Activated naive CD8-positive, alpha-beta T cell treated with anti-CD3 and anti-CD28 coated beads, Interleukin-2, amount 10 ng/mL, durations not matched to agents 7 days and 5 days (primary cell): ENCODE measurements at places on chromosomes 1 and 21.

- no peak for DNase-seq
These were observed 378.9 kb downstream of the BRINP3 start for GRCh38 chr1:190098756-190099155.

DNA sequence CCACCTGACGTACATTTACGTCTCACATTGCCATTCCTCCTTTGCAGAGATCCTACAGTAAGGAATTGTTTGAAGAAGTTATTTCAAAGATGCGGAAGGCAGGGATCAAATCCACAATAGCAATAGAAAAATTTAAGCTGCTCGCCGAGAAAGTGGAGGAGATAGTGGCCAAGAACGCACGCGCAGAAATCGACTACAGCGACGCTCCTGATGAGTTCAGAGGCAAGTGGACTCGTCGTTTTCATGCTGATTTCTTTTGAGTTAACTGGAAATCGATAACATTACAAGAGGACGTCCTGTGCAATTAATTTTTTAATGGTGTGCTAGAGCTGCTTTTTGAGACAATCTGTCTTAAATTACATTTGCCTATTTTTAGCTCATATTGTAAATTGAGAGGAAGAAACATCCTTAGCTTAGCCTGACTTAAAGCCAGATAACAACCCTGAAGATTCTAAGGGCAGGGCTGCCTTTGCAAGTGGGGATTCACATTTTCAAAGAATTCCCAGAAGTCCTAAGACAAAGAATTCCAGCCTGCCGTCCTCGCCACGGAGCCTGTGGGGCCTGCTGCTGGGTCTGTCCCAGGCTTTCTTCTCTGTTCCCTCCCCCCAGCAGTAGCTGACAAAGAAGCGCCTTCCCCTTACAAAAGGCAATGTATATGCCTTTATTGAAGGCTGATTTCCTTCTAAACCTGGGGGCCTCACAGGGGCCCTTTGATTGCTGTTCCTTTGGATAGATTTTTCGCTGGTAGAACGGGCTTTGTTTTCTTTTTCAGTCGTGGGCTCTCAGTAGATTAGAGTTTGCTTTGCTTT, 31.6 kb upstream of the KIF1B start:
- DNase-seq = no peak

DNA sequence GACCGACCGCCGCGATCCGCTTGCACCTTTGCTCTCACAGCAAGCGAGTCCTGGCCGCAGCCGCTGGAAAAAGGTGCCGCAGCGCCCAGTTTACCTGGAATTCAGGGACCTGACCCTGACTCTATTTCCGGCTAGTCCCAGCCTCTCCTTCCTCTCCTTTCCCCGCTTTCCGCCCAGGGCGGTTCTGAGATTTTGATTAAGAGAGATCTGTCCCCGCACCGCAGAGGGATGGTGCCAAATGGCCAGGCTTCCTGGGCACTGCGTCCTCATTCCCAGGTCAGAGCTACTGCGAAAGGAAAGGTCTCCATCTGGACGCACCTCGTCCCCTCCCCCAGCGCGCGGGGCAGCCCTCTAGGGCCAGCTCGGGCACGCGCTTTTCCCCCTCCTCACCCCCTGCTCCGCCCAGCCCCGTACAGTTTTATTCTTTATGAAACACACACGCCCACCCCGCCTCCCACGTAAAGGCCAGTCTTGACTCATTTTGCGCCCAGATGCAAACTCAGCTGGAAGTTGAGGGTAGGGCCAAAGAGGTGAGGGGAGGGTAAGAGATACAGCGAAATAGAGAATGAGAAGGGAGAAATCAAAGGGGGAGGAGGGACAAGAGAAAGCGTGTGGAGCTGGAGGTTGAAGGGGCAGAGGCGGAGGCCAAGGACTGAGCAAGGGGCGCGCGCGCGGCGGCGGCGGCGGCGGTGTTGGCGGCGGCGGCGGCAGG, 411.8 kb upstream of the ESRRG start:
- DNase-seq = no peak

- DNase-seq = no peak
These were observed 6.9 kb upstream of the PRDM16 start for GRCh38 chr1:3061981-3062615.

- DNase-seq = no peak
These were observed 52.2 kb downstream of the RERE start for GRCh38 chr1:8765198-8765597.

- DNase-seq = no peak
These were observed 3.5 kb upstream of the LGR6 start for GRCh38 chr1:202189918-202190715.

DNA sequence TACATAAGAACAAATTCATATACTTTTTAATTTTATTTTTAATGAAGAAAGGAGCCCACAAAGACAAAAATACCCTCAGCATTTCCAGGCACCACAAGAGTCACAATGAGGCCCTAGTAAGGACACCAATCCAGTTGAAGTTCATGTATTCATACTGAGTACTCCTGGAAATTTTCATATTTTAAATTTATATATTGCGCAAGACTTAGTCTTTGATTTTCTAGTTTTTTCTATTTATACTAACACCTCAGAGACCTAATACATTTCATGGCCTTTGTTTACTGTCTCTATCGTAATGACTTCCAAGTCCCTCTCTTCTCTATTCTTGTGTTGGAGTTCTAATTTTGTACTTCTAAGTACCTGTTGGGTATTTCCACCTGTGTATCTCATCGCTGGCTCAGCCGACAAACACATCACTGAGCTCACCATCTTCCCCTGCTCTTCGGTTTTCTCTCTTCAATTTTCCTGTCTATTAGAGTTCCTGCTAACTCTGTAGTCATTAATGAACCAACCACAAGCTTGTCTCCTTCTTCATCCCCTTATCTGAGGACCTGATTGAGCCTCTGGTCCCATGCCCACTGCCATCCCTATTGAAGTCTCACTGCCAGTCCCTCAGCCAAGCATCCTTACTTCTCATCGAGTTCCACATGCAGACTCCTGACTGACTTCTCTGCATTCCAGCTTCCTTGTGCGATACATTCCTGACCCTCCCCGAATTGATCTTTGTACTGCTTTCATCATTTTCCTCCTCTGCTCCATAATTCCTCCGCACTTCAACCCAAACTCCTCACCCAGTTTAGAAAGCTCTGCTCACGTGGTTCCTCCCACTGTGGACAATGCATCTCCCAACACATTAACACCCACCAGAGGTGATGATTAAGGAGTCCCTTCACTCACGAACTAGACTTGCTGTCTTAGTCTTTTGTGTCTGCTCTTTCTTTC, 17.3 kb upstream of the IRF2BP2 start:
- DNase-seq = no peak

DNA sequence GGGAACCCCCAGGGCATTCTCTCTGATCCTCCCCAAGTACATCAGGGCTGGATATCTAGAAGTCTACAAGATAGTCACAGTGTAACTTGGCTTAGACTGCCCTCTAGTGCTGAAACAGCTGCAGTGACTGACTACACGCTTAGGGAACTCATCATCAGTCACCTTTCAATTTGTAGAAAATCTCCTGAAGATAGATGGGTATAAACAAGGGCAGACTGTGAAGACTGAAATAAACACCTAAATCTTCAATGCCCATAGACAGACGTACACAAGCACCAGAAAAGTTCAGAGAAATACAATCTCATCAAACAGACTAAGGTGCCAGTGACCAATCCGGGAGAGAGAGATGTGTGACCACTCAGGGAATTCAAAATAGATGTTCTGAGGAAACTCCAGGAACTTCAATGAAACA, 46.6 kb downstream of the PACC1 start:
- DNase-seq = no peak

- no peak for DNase-seq
These were observed 12.9 kb upstream of the BCL10 start for GRCh38 chr1:85289207-85289847.

DNA sequence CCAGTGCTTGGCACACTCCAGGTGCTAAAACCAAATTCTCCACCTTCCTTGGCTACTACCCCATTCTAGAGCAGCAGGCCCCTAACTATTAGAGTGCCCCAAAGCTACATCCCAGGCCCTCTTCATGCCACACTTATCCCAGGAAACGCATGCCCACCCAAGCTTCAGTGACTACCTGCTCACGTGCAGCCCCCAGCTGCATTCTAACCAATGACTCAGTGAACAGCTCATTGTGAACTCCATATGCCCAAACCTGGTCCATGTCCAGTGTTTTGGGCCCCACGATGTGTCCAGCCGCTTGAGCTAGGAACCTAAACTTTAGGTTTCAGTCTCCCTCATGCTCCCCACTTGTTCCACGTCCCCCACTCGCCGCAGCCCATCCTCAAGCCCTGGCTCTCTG, 41.5 kb downstream of the NKAIN1 start:
- no peak for DNase-seq

- no peak for DNase-seq
These were observed 77.7 kb downstream of the KIRREL1 start for GRCh38 chr1:158071138-158071537.

DNA sequence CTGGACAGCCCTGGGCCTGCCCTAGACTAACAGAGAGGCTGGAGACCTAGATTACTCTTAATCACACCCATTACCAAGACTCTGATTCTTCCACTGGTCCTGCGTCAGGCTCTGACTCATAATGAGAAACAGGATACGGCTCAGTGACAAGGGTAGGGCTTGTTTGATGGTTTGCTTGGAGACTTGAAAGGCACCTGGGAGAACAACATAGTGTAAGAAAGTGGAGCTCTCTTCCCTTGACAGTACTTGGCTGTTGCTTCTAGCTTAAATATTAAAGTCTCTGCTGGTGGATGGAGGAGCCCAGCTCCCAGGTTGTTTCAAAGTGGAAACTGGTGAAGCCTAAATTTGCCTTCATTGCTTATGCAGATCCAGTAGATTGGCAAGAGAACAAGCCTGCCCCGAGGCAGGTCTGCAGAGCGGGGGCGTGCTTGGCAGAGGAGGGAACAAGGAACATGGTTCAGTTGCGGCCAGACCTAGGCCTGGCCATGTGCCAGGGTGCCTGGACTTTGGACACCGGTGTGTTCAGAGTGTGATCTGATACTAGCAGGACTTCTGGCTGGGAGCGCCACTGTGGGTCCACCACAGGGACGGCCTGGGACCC, 480.6 kb downstream of the CAMTA1 start:
- DNase-seq = no peak

GRCh38 chr1:65401612-65402011, 18.9 kb upstream of the LEPR start:
- no peak for DNase-seq

DNA sequence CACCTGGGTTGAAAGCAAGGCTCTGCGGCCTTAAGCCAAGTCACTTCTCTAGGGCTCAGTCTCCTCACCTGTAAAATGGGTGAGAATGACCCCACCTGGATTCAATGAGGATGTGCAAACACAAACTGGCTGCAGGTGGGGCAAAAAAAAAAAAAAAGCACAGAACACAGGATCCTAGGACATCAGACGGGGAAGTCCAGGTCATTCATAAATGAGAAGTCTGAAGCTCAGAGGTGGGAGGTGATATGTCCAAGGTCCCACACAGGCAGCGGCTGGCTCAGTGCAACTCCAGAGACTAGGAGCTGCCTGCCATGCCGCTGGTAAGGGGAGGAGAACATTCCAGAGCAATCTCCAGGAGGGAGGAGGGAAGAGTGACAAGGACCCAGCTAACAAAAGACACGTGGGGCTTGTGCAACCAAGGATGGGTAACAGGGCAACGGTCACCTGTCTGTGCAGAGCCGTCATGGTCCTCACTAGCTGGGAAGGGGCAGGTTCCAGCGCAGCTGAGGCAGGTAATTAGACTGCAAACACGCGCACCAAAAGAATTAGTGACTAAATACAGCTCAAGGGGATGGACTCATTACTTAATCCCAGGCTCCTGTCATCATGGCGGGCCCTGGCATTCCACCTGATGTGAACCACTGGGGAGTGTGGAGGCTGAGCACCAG, 19.5 kb downstream of the IFFO2 start:
- no peak for DNase-seq

DNA sequence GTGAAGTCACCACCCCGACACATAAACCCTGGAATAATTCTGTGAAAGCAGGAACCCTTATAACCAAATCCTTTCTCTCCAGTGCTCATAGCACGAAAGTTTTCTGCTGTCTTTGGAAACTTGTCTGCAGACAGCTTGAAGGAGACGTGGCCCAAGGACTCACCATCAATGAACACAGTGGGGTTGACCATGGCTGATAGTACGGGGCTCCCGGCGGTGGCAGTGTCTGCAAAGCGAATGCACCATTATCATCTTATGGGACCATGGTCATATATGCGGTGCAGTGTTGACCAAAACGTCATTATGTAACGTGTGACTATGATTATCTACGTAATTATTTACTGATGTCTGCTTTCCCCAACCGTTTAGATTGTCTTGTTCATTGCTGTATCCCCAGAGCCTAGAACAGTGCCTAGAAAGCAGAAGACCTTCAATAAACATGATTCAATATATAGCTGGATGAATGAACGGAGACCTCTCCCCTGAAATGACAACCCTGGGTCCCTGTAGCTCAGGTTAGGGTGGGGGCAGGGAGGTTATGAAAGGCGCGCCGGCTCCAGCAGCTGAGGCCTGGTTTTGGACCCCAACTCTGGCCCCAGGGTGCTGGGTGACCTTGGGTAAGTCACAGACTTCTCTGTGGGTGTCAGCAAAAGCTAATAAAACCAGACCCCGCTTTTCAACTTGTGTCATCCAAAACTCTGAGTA, 128.4 kb upstream of the ZBTB40 start:
- no peak for DNase-seq

DNA sequence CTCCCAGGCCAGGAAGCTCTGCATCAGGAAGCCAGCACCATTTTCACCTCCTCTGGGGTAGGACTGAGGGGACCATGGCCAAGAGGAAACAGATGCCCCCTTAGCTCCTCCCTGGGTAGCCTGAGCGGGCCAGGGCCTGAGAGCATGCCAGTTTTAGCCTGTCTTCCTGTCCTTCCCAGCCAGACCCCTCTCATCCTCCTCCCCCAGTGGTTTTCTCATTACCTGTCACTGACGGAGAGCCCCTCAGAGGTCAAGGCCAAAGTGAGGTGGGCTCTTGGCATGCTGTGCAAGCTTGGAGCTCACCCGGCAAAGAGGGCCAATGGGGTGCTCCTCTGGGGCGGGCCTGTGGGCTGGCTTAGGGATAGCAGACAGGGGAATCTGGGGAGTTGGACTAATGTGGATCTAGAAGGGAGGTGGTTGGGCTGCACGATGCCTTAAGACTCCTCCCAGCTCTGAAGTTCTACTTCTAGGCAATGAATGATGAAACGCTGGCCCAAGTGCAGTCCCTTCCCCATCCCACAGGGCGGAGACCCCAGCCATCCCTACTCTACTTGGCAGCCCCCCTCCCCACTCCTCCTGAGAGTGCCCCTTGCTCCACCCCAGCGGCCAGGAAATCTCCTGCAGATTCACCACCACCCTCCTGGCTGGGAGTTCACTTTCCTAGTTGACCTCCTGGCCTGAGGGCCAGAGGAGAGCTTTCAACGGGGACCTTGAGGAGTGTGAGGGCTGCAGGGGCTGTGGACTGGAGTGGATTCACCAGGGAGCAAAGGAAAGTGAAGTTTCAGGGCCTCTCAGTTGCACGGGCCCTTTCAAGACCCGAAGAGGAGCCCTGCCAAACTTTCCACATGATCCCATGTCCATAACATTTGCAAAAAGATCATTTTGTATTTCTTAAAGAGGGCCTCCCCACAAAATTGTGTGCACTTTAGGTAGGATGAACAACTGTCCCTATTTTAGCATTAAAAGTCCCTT, 9.4 kb upstream of the LMNA start:
- DNase-seq = no peak
